Activated CD4-positive, alpha-beta T cell treated with anti-CD3 and anti-CD28 coated beads for 24 hours (primary cell): ENCODE measurements at places on chromosomes 2 and 18.

DNA sequence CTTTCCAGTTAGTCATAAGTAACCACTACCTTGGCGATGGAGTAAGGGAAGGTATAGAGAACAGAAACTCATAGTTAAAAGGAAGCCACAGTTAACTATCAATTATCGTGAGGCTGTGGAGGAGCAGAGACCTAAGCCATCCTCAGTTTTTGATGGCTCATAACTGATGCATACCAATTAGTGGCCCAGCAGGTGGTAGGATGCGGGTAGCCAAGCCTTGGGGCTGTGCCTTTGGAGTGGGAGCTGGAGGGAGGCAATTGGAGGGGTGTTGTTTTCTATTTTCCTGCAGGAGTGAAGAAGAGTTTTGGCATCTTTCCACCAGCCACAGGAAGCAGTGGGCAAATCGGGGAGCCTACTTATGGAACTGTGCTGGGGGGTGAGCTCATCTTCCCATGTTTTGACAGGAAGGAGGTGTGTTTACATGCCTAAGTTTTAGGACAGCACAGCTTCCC is 194.8 kb downstream of the TPGS2 start:
- DNase-seq: no peak

DNA sequence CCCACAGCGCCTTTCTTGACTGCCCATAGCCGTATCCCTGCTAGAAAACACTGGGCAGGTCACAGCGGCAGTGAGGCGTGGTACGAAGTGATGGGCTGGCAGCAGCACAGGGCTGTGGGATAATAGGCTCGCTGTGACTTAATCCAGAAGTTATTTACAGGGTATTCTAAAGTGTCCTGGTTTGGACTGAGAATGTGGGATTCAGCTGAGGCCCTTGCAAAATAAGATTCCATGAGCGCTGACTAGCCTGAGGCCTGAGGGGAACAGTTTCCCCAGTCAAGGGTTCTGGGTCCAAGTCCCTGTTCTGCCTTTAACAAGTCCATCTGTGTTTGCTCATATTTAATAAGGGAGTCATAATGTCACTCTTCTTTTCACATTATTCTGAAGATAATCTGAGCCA is 34.6 kb downstream of the SETBP1 start:
- DNase-seq: no peak

DNA sequence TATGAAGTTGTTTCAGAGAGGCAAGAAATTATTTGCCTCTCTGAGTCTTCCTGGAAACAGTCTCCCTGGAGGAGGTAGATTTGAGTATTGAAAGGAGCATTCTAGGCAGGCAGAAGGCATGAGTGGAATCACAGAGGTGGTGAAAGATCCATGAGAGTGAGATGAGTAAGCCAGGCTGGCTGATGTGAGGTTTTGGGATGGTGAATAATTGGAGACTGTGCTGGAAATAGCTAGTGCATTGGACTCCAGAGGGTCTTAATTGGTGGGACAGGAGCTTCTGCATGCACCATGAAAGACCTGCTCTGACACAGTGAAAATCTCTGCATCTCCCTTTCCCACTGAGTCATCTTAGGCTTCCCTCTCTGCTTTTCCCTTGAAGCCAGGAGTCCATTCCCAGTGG is 46.3 kb downstream of the CDC42EP3 start:
- DNase-seq: no peak

- DNase-seq: no peak
These were observed 38.2 kb downstream of the ANKMY1 start for GRCh38 chr2:240519396-240520129.

DNA sequence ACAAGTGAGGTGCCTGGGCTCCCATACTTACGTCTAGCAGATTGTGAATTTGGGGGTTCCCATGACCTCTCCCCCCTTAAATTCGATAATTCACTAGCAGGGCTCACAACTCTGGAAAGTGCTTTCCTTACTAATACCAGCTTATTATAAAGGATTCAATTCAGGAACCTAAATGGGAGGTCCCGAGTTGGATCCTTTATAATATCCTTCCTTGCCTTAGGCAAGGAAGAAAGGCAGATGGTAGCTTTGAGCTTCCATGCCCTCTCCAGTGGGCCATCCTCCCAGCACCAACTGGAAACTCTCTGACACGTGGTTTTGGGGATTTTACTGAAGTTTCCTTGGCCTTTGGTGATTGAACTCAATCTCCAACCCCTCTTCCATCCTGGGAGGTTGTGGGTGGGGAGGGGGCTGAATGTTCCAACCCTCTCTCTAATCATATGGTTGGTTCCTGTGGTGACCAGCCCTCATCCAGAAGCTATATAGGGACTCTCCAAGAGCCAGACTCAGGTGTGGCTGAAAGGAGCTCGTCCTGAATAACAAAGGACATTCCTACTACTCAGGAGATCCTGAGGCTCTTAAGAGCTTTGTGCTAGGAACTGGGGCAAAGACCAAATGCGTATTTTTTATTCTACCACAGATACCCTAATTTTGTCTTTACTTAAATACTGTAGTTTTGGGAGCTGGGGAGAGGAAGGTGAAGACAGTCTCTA is 62.2 kb downstream of the HAUS1 start:
- no peak for DNase-seq

DNA sequence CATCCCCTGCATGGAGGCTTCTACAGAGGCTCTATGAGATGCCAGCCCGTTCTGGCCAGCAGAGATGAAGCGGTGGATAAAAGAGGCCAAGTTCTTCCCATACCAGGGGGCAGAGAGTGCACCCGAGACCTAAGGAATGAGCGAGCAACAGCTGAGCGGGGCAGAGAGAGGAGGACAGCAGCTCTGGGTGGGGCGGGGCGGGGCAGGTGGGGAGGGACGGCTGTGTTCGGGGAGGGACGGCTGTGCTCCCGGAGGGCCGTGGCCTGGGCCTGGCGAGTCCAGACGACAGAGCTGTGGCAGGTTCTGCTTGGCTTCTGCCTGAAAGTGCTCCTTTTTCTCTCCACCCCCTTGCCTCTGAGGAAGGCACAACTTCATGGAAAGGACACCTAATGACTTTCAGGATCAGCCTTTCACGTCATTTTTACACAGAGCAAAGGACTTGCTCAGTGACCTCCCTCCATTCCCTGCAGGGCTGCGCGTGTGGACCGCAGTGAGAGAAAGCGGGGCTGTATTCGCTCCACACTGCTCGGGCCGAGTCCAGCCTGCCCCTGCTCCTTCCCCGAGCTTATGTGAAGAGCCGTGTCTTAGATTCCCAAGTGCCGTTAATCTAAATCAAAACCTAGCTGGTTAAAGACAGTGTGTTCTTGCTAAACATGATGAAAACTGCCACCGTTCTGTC is 232.9 kb downstream of the HDAC4 start:
- no peak for DNase-seq

- DNase-seq: no peak
These were observed 8.2 kb downstream of the PTGR3 start for GRCh38 chr18:75200605-75201280.

- DNase-seq: no peak
These were observed 230.1 kb downstream of the GPD2 start for GRCh38 chr2:156666130-156666785.

DNA sequence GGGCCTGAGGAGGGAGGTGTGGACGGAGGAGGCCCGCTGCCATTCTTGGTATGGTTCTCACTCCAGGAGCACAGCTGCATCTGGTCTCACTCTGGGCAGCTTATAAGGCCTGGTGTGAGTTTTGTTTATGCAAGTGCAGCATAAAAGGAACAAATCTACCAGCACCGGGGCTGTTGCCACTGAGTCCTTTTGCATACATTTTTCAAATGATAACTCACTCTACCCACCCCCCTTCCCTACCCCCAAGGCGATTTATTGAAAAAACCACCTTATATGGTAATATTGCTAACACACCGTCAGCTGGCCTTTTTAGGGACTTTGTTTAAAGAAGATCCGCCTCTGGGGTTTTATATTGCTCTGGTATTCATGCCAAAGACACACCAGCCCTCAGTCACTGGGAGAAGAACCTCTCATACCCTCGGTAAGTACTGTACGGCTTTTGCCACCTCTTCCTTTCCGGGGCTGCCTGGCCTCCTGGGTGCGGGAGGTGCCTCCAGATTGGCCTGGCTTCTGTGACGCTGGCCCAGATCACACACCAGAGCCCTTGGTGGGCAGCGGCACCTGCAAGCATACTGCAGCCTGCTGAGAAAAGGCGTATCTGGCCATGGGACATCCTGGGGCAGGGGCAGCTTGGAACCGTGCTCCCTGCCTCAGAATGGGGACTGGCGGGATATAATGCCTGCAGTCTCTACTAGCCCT is at the start of gene ACTG2:
TSS of gene ACTG2 (plus strand) at position 378 of the 699 bp plus-strand sequence. CDS start 8,304 bp downstream, outside the sequence.
- DNase-seq: no peak

GRCh38 chr2:72539071-72539552 is 286.7 kb downstream of the EXOC6B start:
- DNase-seq: no peak

DNA sequence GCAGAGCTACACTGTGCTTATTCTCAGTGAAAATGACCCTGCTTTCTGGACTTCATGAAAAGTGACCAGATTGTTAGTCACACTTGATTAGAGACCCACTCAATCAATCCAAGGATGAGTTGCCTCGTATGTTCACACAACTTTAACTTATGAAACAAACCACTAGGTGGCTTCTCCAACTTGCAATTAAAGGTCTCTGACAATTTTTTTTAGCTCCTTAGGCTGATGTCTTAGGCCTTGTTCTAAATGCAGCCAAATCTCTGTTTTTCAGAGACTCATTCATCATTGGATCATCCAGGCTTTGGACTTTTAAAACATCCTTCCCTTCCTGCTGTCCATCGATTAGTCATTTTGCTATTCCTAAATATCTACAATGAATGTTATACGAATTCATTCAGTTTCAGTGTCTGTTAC is 63.4 kb downstream of the MREG start:
- DNase-seq: no peak

- peak; percentile 56 for DNase-seq
These were observed 95.1 kb downstream of the ZFP36L2 start for GRCh38 chr2:43131051-43131889.

DNA sequence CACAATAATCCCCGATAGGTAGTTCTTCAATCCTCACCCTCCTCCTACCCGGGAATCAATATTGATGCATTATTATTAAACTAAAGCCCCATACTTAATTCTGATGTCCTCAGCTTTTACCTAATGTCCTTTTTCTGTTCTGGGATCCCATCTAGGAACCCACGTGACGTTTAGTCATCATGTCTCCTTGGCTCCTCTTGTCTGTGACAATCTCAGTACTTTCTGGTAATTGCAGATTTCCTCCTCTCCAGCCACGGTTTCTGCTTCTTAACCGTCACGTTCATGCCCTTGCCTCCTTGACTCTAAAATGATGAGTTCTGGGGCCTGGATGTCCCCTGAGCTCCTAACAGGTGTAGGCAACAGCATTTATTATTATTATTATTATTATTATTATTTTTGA is 2.9 kb upstream of the DGKD start:
- DNase-seq: no peak

GRCh38 chr2:188551671-188552070 is 260.0 kb downstream of the GULP1 start:
- DNase-seq: no peak

DNA sequence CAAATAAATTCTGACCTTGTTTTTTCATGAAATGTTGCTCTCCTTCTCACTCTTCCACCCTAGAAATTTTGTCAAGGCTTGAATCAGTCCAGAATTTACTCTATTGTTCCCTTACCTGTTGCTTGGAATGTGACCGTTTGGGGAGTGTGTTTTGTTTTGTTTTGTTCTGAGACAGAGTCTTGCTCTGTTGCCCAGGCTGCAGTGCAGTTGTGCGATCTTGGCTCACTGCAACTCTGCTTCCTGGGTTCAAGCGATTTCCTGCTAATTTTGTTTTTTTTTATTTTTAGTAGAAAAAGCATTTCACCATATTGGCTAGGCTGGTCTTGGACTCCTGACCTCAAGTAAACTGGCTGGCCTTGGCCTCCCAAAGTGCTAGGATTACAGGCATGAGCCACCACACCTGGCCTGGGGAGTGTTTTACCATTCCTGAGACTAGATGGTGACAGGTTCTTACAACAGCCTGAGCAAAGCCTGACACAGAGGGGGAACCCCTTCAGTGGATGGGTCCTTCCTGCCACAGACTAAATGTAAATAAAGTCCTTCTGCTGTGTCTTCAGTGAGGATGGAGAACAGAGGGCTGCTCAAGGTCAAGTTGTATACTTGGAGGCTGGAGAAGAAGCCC is 52.0 kb downstream of the HAUS1 start:
- no peak for DNase-seq

DNA sequence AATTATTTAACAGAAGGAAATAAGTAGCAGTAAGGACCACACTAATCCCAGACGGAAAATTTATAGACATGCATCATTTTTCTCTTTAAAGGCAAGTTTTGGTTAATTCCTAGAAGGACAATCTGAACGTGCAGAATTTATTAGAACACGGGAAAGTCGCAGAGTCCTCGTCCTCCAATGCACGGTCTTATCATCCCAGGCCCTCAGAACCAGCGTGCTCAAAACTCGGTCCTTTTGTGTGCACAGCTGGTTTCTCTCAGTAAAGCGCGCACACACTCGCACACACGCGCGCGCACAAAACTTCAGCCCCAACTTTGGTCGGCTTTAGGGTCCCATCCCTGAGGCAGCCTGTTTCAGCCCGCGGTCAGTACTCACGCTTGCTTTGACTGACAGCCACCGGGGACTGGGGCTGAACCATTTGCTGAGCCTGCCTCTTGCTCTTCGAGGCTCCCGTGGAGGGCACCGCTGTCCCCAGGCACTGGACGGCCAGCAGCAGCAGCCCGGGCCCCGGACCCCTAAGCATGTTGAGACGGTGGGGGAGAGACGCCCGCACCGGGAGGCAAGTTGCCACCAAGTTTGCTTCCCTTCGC is 493 bp downstream of the FN1 start:
- no peak for DNase-seq

- DNase-seq: no peak
These were observed 319.5 kb downstream of the TNS1 start for GRCh38 chr2:217683106-217683870.

DNA sequence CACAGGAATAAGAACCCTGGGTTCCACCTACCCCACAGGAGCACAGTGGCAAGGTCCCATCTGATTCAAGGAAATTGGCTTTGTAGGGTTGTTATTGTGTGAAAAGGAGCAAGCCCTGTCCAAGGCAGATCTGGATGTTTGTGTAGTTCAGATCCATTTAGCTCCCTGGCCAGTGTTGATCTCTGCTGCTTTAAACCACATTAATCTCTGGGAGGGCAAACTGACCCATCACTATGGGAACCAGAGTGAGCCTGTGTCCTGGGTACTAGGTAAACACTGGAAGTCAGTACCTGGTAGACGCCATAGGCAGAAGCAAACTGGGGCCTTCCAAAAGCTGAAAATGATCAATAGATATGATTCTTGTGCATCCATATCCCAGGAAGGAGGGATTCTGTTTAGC is 271.5 kb upstream of the EPAS1 start:
- no peak for DNase-seq

DNA sequence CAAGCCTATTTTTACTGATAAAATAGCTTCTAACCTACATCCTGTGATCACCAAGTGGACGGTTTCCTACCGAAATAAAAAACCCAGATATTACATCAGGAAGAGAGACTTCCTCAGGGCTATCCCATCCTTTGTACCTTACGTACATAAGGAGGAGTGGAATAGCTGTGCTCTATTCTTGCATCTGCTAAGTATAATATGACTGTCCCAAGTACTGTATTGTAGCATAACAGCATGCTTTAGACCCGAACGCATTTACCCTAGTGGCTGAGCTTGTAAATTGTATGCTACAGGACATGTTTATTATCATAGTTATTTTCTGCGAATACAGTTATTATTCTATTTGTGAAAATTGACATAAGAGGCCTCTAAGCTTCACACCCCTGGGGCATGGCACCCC is 302.4 kb downstream of the CLIP4 start:
- no peak for DNase-seq

GRCh38 chr2:109437325-109438090 is 176.3 kb downstream of the SEPTIN10 start:
- no peak for DNase-seq

GRCh38 chr2:191415858-191416257 is 170.7 kb downstream of the MYO1B start:
- no peak for DNase-seq
